ENCODE measurements at places on chromosomes 4 and X. TPM values are rescaled to one million over a fixed set of nuclear protein-coding genes. Genes with fewer than 3 reads are reported as not detected.

DMRTC1B gene
- polyA plus RNA-seq = not detected

MTNR1A gene
- polyA plus RNA-seq = not detected

CXCL5 gene
- polyA plus RNA-seq = 0.02 TPM

OFD1 gene
- polyA plus RNA-seq = 13.4 TPM

PRAF2 gene
- polyA plus RNA-seq = 67.6 TPM

TIGD4 gene
- polyA plus RNA-seq = 0.28 TPM

P2RY4 gene
- 0.05 TPM for polyA plus RNA-seq

FAM120C gene
- 6.0 TPM for polyA plus RNA-seq

CHRDL1 gene
- 0.64 TPM for polyA plus RNA-seq

PORCN gene
- polyA plus RNA-seq = 10.6 TPM

COL4A5 gene
- polyA plus RNA-seq = 0.11 TPM

DDX3X gene
- polyA plus RNA-seq = 46.4 TPM

GRIA2 gene
- 1.1 TPM for polyA plus RNA-seq

FRMPD3 gene
- 0.06 TPM for polyA plus RNA-seq

GAB1 gene
- polyA plus RNA-seq = 4.4 TPM

GPR34 gene
- not detected for polyA plus RNA-seq

MYOZ2 gene
- 0.26 TPM for polyA plus RNA-seq

XAGE2 gene
- 0.13 TPM for polyA plus RNA-seq

TEX11 gene
- polyA plus RNA-seq = not detected

PTPN13 gene
- 7.0 TPM for polyA plus RNA-seq

UGT2B11 gene
- polyA plus RNA-seq = not detected

FOXR2 gene
- polyA plus RNA-seq = 6.3 TPM

IBSP gene
- not detected for polyA plus RNA-seq

INTS12 gene
- 31.3 TPM for polyA plus RNA-seq

All from SK-N-SH (cell line).